Prostate gland (tissue), 2 donors: ENCODE measurements at places on chromosomes 7 and 10.

- peak; percentile 86 for DNase-seq
These were observed 45.7 kb downstream of the LYZL2 start for GRCh38 chr10:30583778-30584415.

GRCh38 chr7:115099906-115100305 lies 178.0 kb downstream of the MDFIC start:
- no peak for DNase-seq

DNA sequence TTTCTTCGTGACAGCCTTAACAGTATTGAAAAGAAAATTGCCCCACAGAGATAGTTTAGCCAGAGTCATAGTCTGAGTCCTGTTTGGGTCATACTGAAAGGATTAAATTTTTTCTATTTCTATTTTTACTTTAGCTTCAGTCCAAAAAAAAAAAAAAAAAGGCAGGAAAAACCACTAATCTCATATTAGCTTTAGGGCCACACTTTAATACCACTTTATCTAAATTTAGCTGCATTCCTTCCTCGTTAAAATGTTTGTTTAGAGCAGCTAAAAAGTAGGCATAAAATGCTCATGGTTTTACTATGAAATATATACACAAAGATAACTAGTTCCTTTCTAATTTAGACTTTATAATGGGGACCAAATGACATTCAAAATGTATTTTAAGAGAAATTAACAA lies 216.5 kb upstream of the TMEM196 start:
- no peak for DNase-seq

GRCh38 chr10:51766423-51767102 lies 67.2 kb upstream of the CSTF2T start:
- no peak for DNase-seq

DNA sequence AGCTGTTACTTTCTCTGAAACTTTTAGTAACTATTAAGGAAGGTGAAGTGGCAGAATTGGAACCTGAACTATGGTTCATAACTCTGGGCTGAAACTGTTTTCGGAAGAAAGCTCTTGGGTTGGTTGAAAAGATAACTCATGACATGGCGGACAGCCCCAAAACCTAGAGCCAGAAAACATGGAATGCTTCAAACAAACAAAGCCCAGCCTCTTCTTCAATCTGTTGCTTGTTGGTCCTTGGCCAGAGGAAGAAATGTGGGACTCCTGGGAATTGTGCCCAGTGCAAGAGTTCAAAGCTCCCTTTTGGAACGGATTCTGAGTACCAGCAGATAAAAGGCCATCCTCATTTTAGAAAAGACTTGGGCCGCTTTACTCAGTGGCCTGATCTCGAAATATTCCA lies 52.9 kb upstream of the CACNB2 start:
- no peak for DNase-seq

GRCh38 chr7:73602721-73603651 lies 21.3 kb downstream of the MLXIPL start:
- DNase-seq = no peak

DNA sequence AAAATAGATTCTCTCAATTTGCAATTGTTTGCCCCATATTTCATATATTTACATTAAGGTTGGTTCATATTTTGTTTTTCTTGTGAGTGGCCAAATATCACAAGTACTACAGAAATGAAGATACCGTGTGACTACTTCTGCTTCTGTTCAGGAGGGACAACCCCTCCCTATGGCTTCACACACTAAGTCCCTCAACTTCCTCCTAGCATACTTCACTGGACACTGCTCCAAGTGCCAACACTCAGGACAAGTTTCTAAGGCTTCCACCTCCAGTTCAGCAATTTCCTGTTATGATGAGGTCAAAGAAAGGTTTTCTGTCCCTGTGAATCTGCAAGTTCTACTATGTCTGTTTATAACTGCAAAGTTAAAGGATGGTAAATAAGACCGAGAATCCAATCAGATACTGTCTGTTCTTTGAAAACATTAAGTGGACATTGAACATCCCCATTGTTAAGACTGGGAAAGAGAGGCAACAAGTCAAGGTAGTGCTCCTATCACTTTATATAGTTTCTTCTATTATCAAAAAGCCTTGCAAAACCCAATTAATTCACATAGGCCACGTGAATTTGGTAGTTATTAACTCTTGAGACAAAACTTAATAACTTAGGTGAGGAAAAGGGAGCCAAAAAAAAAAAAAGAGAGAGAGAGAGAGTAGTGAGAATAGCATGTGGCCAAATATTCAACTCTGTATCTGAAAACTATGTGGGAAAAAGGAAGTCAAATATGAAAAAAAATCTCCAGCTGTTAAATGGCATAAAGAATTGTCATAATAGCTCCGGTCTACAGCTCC lies 81.3 kb upstream of the DKK1 start:
- no peak for DNase-seq

- DNase-seq = no peak
These were observed 62.6 kb downstream of the ASB13 start for GRCh38 chr10:5603848-5604170.

DNA sequence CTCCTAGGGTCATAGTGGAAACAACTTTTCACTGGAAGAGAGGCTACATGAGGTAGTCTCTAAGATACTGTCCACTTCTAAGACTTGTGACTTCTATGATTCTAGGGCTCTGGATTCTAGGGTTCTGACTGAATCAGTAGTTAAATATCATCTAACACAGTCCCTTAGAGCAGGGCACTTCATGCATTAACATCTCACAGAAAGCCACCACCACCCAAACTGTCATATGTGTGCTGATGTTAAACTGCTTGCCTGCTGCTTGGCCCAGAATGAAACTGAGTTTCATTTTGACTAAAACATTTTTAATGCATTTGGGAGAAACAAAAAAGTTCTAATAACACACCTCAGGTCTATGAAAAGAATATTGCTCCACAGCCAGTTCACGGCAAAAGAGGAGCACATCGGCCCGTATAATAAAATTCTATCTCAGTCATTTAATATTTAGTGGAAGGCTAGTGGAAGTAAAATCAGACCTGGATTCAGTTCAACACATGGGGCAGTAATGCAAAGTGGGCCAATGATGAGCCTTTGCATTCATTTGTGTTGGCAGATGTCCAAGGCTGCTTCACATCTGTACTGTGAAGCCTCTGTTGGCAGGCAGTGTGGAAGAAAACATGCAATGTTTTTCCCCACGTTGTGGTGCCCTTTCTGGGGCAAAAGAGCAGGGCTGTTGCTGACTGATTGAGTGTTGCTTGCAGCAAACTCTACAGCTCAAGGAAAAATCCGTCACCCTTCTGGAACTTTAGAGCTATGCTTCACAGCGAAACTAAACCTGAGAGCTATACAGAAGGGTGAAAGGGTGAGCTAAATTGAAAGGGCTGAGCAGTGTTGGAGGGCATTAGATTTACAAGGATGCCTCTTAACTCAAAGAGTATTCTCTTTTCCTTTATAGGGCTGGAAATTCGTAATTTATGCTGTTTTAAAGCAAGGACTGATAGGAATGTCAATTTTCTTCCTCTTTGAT lies 33.5 kb upstream of the AUTS2 start:
- peak; percentile 4 for DNase-seq

DNA sequence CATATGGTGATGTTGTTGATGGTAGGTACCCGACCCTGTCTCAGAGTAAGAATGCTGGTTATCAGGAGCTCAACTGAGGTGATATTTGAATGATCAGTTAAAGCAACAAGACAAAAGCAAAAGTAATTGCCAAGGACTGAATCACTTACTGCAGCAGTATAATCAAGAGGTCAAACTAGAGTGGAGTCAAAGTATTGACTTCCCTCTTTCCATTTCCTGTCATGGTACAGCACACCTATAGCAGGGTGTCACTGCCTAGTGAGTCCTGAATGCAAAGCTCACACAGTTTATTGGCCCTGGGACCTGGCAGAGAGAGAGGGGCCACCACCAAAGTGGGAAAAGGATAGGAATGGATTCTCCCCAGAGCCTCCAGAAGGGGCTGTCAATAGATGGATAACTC lies 886.1 kb upstream of the SORCS1 start:
- DNase-seq = no peak

- no peak for DNase-seq
These were observed 65.4 kb upstream of the STEAP1B start for GRCh38 chr7:22565315-22565811.

DNA sequence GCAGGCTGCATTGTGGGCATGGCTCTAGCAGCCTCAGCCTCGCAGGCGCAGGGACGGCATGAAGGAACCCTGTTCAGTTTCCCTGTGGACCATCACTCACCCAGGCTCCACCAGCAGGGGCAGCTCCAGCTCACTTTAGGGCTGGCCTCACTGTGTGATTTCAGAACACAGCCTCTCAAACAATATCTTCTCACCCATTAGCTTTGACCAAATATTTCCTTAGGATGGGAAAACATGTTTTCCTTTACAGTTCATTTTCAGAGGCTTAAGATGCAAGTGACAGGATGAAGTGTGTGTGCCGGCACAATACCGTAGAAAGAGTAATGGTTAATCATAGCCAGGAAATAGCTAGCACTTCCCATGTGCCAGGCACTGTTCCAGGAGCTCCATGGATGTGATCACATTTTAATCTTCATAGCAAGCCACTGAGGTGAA lies 58.2 kb downstream of the LANCL2 start:
- DNase-seq = no peak

DNA sequence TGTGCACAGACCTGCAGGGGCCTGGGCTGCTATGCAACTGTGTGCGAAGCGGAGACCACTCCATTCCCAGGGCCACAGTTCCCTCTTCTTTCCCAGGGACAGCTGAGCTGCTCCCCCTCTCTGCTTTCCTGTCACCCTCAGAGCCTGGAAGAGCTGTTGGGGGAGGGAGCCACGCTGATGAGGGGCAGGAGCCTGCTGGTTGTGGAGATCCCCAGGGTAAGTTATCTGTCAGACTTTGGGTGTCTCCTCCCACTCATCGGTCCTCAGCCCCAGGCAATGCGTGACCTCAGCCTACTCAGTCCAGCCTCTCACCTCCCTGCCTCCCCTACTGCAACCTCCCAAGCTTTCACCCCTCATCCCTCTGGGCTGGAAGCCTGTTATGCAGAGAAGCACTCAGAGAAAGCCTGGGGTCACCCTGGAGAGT lies 53.5 kb downstream of the ZNF467 start:
- no peak for DNase-seq

- DNase-seq = no peak
These were observed 57.5 kb downstream of the CAMK1D start for GRCh38 chr10:12406764-12407400.

DNA sequence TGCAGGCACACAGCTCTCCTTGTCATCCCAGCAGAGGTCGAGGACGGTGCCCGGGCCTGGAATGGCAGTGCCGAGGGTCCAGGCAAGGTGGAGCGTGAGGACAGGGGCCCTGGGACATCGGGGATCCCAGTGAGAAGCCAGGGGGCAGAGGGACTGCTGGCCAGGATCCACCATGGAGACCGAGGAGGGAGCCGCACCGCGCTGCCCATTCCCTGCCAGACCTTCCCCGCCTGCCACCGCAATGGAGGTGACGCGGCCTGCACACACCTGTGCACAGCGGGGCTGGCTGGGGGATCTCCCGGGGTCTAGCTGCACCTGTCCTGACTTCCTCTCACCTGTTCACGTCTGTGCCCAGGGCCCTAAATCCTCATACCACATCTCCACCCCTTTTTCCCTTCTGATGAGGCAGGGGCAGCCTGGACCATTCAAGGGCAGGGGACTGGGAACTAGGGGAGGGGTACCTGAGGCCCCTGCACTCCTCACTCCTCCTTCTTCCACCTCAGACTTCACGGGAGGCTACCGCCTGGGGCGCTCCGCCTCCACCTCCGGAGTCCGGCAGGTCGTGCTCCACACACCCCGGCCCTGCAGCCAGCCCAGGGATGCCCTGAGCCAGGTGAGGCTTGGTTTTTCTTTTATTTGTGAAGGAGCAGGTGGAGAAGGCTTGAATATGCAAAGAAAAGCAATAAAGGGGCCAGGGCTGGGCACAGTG lies 6.9 kb downstream of the NYAP1 start:
- no peak for DNase-seq

- DNase-seq = no peak
These were observed 222.6 kb upstream of the KLF14 start for GRCh38 chr7:130956417-130957136.

- DNase-seq = no peak
These were observed 268.4 kb downstream of the TCERG1L start for GRCh38 chr10:131043039-131043691.

DNA sequence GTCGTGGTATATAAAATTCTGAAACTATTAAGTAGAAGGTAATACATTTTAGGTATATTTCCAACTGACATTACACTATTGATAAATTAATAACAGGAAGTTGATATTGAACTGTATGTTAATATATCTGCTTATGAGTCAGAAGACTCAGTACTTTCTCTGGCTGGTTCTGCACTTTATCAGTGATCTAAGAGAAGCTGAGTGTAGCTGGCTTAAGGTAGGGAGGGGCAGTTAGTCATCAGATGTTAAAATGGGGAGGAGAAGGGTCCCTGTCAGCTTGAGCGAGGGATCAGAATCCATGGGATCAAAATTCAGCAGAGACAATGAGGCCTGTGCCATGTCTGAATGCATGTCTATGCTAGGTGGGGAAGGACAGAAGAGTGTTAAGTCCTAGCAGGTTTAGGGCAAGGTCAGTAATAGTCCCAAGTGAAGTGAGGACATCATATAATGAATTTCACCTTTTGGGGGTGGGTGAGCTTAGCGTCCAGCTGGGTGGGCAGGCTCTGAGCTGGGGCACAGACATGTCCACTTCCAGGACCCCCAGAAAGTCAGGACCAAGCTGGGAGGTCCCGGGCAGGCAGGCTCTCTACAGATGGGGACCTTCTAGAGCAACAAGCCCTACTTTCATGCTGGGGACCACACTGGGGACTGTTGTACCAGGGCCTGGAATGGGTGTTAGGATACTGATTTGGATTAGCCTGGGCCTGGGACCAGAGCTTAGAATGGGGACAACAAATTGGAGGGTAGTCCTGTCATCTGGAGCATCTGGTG lies 82.9 kb downstream of the WDFY4 start:
- DNase-seq = no peak

- no peak for DNase-seq
These were observed 237.8 kb downstream of the MAD1L1 start for GRCh38 chr7:1994931-1995330.

DNA sequence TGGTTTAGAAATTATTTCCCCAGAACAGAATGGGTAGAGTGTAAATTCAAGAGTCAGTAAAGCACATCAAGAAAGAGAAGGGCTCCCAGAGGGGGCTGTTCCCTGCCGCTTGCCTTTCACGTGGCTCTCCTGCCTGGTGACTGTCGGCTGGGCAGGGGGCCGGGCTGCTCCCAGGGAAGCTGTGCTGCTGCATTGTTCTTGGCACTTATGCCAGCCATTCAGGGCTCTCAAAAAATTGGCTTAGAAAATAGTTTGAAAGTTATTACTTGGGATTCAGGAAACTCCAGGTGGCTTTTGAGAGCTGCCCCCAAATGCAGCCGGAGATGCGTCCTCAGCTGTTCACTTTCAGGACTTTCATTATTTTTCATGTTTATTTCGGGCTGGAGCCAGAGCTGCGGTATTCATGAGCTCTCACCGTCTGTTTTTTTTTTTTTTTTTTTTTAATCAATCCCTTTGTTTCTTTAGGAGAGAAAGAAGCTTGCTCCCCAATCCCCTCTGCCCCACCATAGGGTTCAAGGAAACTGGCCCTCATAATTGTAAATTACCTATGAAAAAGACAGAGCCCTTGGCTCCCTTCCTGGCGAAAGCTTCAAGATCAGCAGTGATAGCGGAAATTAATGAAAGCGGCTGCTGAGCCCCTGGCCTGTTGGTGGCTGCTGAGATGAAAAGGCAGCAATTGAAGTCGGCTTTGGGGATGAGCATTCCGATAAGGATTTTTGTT lies 94.1 kb downstream of the SORCS3 start:
- DNase-seq = no peak
